Naive B cell (primary cell): ENCODE measurements at places on chromosomes 3 and 15. TPM values are rescaled to one million over a fixed set of nuclear protein-coding genes. Genes with fewer than 3 reads are reported as not detected.

CDHR4 gene
- not detected for polyA plus RNA-seq

LINGO1 gene
- not detected for polyA plus RNA-seq

DNA sequence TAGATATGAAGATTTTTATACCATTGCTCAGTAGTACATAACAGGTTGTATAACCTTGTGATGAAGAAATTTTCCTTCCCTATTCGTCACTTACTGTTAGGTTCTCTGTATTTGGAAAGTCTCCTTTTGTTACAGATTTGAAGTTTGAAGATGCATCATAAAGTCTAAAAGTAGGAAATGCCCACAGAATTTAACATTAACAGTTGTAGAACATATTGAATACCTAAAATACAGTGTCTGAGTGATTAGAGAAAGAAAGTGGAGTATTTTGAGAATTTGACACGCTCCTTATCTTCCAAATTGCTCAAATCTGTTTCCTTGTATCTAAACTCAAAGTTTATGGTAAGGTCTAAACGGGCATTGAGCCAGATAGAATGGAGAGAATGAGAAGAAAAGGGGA, 111.3 kb downstream of the MBNL1 start:
- DNase-seq, result no peak
- H3K27ac ChIP-seq, result peak overlapping the region; percentile 76
- peaks cover 3% of the 10 kb centered on the region for H3K36me3 ChIP-seq
- peaks cover 34% of the 10 kb centered on the region for H3K4me1 ChIP-seq
- H3K4me3 ChIP-seq, result no peak overlapping the region
- no peaks in the 10 kb centered on the region for H3K27me3 ChIP-seq

GRCh38 chr3:35965908-35966307, 326.6 kb downstream of the ARPP21 start:
- H3K4me1 ChIP-seq, result peaks cover 5% of the 10 kb centered on the region
- H3K27ac ChIP-seq, result no peak overlapping the region
- no peak overlapping the region for H3K4me3 ChIP-seq
- H3K27me3 ChIP-seq, result no peaks in the 10 kb centered on the region
- DNase-seq, result no peak

- H3K27me3 ChIP-seq, result no peaks in the 10 kb centered on the region
- no peak overlapping the region for H3K27ac ChIP-seq
Observed at GRCh38 chr3:165748094-165748493, 89.1 kb downstream of the BCHE start.

MASP1 gene
- not detected for polyA plus RNA-seq

DNA sequence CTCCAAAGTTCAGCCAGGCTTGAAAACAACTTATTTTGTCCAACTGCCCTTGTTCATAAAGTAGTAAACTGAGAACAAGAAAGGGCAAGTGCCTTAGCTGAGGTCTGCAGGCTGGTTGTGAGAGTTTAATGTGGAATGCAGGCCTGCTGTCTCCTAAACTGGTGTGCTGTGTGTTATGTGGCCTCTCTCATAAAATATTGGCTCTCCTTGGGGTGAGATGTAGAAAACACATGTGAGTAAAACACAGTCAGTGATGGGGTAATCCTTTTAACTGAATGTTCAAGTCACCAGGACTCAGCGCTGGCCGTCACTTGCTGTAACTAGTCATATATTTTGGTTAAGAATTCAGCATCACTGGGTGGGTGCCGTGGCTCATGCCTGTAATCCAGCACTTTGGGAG, 7.1 kb upstream of the ST6GAL1 start:
- no peak for DNase-seq
- H3K4me3 ChIP-seq, result no peak overlapping the region
- H3K4me1 ChIP-seq, result peaks cover 17% of the 10 kb centered on the region
- no peak overlapping the region for H3K27ac ChIP-seq
- no peaks in the 10 kb centered on the region for H3K27me3 ChIP-seq

OCA2 gene
- polyA plus RNA-seq, result not detected

- H3K36me3 ChIP-seq, result no peaks in the 10 kb centered on the region
- no peak overlapping the region for H3K4me3 ChIP-seq
- DNase-seq, result no peak
- H3K27me3 ChIP-seq, result no peaks in the 10 kb centered on the region
- H3K27ac ChIP-seq, result no peak overlapping the region
- peaks cover 40% of the 10 kb centered on the region for H3K4me1 ChIP-seq
Observed at GRCh38 chr3:112557976-112558375, 3.8 kb downstream of the ATG3 start.

- H3K4me3 ChIP-seq, result peak overlapping the region; percentile 69
- no peaks in the 10 kb centered on the region for H3K36me3 ChIP-seq
- H3K27ac ChIP-seq, result no peak overlapping the region
- peaks cover 33% of the 10 kb centered on the region for H3K4me1 ChIP-seq
- DNase-seq, result no peak
- no peaks in the 10 kb centered on the region for H3K27me3 ChIP-seq
Observed at GRCh38 chr3:33062866-33063265, 34.1 kb downstream of the GLB1 start.

RASGRF1 gene
- polyA plus RNA-seq, result 0.25 TPM

DNA sequence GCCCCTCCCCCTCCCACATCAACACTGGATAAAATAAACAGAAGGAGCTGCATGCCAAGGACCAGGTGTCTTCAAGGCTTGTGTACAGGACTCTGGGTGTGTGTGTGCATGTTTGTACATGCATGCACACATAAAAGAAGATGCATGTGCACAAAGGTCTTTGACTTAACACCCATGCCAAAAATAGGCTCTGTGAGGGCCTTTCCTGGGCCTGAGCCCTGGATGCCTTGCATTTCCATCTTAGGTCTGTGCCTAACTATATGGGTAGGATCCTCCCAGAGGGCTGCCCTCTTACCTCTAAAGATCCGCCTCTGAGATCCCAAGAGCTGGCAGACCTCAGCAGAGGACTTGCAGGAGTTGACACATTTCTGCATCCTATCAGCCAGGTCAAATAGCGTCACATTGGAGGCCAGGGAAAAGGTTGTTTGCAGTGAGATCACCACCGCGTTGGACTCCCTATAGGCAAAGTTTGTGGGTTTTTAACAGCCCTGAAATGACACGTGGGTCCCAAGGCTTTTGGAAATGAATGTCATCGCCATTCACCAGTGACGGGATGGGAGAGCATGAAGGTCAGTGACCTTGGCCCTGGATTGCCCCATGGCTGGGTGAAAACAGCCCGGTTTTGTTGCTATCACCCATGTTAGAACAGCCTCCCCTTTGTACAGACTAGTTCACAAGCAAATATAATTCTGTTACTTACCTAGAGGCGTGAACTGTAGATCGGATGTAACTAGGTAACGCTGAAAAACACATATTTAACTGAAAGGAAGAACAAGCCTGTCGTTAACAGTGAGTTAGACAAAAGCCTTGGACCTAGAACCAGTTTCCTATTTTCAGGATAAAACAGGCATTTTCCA, 54.0 kb downstream of the HEG1 start:
- no peak for DNase-seq
- no peak overlapping the region for H3K27ac ChIP-seq
- no peak overlapping the region for H3K4me3 ChIP-seq
- peaks cover 5% of the 10 kb centered on the region for H3K36me3 ChIP-seq

DNA sequence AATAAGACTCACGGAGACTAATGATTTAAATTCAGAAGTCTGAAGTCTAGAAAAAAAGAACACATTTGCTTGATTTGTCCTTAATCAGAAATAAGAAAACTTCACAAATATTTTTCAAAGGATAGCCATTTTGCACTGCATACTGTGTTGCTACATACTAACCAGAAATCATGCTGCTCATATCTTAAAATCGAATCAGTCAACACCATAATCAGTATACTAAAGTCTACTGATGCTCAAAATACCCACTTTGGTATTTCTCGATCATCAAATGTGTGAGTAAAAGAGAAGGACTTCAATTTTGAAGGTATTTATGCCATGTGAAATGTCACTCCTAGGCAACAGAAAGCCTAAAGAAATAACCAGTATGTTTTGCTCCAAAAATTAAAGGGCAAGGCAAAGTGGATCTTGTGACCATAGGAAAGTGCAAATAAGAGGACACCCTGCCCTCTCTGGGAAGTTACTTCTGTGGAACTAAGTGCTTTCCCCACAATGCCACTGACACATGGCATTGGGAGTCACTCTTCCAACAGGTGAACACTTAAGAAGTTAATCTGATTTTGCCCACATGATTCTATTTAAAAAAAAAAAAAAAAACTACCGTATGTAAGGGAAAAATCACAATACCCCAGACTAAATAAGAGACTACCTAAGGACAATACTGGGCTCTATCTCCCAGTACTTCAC, 2.7 kb downstream of the LRIG1 start:
- DNase-seq, result no peak
- peaks cover 32% of the 10 kb centered on the region for H3K4me1 ChIP-seq
- no peak overlapping the region for H3K4me3 ChIP-seq
- H3K27me3 ChIP-seq, result peaks cover 48% of the 10 kb centered on the region
- no peaks in the 10 kb centered on the region for H3K36me3 ChIP-seq

DNA sequence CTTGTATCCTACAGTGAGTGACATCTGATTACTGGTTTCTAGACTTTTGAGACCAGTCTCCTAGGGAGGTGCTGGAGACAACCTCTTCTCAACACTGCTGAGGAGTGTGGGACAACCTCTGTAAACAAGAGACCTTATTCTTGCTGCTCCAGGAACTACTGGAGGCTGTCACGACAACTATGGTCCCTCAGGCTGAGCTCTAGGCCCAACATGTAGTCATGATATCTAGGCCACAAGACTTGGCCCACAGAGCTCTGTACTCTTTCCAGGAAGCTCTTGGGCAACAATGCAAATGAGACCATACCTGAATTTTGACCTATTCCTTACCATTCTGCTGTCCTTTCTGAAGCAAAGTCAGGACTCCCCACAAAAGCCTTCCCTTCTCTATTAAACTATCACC, 24.3 kb upstream of the HEG1 start:
- no peak for DNase-seq
- peaks cover 35% of the 10 kb centered on the region for H3K27me3 ChIP-seq
- H3K36me3 ChIP-seq, result no peaks in the 10 kb centered on the region
- peaks cover 9% of the 10 kb centered on the region for H3K4me1 ChIP-seq
- H3K4me3 ChIP-seq, result no peak overlapping the region

MYLK gene
- 2.4 TPM for polyA plus RNA-seq

DNA sequence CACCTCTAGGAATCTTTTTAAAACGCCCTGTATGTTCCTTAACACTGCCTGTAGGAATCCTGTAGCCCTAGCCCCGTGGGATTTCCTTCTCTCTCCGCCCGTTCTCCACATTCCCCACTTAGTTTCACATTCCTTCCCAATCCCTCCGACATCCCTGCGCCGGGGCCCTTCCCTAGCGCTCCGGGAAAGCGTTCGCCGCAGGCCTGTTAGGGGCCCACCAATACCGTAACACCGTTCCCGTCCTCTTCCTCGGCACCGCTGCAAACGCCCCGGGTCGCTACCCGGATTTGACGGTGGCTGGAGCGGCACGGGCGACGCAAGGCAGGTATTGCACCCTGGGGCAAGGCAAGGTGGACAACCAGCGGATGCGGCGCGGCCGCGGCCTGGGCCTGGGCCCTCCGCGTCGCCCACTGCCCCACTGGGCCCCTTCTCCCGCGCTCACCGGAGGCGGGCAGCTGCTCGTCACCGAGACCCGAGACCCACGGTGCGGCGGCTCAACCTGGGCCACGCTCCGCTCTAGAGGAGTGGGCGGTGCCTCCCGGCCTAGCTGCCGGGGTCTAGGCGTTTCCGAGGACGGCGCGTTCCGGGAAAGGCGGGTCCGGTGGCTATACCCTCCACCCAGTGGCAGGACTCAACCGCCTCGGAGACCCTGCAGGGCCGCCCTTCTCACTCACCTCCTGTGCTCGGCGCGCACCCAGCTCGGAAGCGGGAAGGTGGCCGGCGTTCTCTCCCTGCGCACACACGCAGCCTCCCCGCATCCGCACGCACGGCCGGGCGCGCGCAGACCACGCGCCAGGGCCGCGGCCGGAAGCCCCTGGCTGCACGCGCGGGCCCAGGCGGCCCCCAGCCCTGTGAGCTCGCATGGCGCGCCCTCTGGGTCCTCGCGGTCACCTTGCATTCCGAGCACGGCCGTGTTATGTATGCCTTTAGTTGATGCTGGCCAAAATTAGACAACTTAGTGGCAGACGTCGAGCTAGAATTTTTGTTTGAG, at the start of gene B3GALNT1:
TSS of gene B3GALNT1 (minus strand) at position 789 of the 991 bp plus-strand sequence. CDS start 18,595 bp downstream, outside the sequence.
- peak within 1 kb of the TSS; percentile 78 for H3K4me3 ChIP-seq
- no peaks in the 10 kb centered on the region for H3K36me3 ChIP-seq
- H3K27ac ChIP-seq, result no peak within 1 kb of the TSS
- H3K27me3 ChIP-seq, result peaks cover 26% of the 10 kb centered on the region

- H3K27me3 ChIP-seq, result peaks cover 60% of the 10 kb centered on the region
- H3K36me3 ChIP-seq, result no peaks in the 10 kb centered on the region
- no peak overlapping the region for H3K27ac ChIP-seq
Observed at GRCh38 chr15:91114301-91114700, 14.2 kb downstream of the SV2B start.

- no peaks in the 10 kb centered on the region for H3K27me3 ChIP-seq
- H3K4me1 ChIP-seq, result no peaks in the 10 kb centered on the region
- no peak for DNase-seq
Observed at GRCh38 chr3:188904670-188905069, 267.1 kb upstream of the TPRG1 start.

CADPS gene
- not detected for polyA plus RNA-seq

HRG gene
- not detected for polyA plus RNA-seq

DNA sequence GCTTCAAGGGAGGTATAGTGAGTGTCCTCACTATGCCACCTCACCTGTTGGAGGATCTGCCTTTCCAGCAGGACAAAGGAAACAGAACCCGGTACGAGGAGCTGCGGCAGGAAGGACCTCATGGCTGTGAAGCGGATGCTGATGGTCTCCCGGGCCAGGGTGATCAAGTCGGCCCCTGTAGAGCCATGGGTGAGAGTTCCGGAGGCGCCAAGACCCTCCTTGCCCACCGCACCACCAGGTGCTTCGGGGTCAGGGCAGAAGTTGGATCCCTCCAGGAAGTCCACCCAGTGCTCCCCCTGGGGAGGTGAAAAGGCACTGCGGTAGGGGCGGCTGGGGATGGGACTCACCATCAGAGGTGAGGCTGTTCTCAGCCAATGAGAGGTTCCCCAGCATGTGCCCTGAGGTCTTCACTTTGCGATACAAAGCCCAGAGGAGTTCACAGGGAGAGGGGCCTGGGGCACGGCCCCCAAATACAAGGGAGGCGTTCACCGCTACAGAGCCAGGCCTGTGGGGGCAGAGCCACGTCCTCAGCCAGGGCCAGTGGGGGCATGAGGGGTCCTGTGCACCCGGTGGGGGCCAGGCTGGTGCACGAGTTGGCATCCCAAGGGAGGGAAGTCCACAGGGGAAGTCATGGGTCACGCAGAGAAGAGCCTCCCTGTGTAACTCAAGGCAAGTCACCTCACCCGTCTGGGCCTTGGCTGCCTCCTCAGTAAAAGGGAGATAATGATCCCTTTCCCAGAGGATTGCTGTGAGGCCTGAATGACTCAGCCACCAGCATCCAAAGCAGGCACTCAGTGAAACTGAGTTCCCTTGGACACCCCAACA, 27.7 kb downstream of the C15orf39 start:
- no peak overlapping the region for H3K4me3 ChIP-seq
- DNase-seq, result no peak
- H3K27me3 ChIP-seq, result peaks cover 69% of the 10 kb centered on the region
- no peak overlapping the region for H3K27ac ChIP-seq
- H3K4me1 ChIP-seq, result no peaks in the 10 kb centered on the region

FSD2 gene
- 0.05 TPM for polyA plus RNA-seq
